ENCODE measurements at places on chromosomes 3 and 15.

DNA sequence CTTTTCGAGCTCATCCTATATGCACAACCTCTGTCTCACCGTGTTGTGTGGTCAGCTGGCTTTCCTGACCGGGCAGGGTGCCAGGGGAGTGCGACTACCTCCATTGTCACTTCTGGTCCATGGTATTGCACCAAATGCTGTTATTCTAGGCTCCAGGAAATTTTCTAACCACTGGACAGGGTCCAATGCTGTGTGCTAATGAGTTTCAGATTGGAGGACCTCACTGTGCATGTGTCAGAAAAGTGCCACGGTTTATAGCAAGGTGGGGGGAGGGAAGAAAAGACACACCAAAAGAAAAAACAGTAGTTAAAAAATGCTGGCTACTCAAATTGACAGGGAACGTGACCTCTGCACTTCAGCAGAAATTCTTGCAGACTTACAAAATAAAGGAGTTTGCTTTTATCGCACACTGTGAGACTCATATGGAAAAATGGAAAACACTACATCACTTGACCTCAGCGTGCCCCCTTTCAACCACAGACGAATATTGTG is 480.1 kb downstream of the FOXP1 start:
- DNase-seq: no peak

DNA sequence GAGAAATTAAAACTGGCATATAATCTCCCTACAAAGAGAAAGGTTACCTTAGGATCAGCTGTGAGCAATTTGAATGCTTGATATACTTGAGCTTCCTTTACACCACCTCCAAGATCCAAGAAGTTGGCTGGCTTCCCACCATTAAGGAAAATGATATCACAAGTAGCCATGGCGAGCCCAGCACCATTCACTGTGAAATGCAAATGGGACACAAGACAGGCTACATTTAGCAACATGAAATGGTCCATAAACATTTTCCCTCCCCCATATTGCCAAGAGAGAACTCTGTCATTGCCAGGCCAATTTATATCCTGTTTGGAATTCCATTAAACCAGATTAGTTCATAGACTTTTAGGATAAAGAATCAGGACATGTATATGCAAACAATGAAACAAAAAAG is 158.7 kb downstream of the SUCLG2 start:
- no peak for DNase-seq

DNA sequence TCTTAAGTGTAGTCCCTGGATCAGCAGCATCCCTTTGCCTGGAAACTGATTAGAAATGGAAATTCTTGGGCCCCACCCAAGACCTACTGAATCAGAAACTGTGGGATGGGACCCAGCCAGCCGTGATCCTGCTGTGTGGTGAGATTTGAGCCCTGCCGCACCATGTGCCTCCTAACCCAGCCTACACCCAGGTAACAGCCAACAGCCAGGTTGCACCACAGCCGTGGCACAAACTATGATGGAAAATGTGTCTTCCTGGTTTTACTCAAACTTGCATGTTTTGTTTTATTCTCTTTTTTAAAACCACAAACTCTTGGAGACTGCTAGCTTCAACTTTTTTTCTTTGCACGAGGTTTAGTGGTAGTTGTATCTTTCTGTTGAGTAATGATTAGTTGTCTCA is 2.6 kb downstream of the LIMD1 start:
- DNase-seq: peak; percentile 46

GRCh38 chr3:66797889-66798560 is 200.1 kb upstream of the KBTBD8 start:
- no peak for DNase-seq

DNA sequence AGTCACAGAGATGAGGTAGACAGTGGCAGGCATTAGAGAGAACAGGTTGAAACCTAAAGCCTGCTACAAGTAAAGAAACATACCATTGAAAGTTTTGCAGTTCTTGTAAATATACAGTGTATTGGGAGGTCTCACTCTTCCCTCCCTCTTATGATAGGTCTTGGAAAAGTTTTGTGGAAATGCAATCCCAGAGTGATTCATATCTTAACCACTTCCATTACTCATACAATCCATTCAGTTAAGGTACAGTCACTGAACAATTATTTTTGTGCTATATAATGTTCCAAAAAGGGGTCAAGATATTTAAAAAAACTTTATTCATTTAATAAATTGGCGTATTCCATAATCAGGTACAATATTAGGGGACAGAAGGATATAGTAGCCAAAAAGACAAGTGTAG is 737.7 kb upstream of the ALCAM start:
- no peak for DNase-seq

DNA sequence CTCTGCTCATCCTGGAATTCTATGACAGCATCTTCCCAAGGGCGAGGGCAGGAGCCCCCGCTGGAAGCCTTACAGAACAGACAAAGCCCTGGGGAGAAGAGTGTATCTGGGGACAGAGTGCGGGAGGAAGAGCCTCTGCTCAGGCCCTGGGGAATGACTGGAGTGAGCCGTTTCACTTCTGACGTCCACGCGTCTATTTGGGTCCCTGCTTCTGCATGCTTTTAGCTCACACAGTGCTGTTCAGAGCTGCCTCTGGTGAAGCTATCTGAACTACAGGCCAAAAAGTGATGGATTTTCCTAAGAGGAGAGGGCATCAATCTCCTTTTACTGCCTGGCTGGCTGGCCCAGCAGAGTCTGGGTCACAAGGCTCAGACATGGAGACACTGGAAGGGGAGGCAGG is 311.8 kb downstream of the NTRK3 start:
- DNase-seq: no peak

GRCh38 chr3:187763850-187764648 is 18.8 kb upstream of the BCL6 start:
- DNase-seq: no peak

- DNase-seq: no peak
These were observed 61.2 kb upstream of the EPHB3 start for GRCh38 chr3:184500344-184500923.

- no peak for DNase-seq
These were observed 53.3 kb downstream of the TIPARP start for GRCh38 chr3:156727519-156728205.

DNA sequence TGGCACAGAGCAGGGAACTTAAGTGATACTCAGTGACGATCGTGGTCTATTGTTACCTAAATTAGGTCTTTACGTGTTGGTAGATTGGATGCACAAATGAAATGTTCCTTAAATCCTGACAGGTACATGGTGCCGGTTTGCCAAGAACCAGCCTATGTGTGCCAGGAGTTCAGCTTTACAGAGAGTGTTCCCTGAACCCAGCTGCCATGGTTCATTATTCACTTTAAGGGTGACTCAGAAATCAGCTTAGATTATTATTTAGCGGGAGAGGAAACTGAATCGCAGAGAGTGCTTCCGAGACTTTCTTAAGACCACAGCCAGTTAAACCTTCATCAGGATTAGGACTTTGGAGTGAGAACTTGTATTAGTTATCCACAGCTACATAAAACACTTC is 21.5 kb downstream of the FAM43A start:
- DNase-seq: no peak

DNA sequence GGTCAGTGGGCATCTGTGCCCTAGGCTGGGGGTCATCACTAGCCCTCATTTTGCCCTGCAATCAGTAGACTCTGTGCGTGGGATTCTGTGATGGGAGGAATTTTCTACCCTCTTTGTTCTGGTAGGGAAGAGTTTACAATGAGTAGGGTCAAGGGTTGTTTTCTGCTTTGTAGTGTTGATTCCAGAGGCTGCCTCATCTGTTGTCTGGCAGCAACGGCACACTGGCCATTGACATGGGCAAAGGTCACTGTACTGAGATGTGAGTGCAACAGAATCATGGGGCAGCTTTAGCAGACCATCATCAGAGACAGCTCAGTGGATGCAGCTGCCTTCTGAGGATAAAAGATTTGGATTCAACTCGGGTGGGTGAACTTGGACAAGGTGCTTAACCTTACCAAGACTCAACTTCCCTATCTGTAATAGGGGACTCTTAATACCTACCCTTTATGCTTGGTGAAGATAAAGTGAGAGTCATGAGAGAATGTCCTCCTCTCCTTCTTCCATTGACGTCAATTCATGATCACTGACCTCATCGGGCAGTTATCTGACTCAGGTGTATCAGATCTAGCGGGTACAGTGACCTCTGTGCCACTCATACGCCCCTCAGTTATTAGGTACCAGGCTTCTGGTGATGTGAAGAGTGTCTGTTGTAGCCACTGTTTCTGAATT is 127.5 kb downstream of the RPLP1 start:
- no peak for DNase-seq

DNA sequence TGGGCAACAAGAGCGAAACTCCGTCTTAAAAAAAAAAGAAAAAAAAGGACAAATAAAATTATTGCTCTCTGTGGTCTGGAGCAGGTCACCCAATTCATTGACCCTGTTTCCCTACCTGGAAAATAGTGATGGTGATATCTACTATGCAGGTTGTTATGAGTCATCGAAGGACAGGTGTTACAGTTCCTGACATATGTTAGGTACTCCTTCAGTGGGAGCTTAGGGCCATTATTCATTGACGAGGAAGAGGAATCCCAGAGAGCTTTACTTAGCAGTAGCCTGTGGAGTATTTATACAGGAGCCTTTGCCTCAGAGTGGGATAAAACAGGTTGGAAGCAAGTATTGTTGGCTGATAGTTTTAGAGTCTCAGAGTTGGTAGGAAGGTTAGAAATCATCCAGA is 74.5 kb downstream of the SLC7A14 start:
- DNase-seq: no peak

GRCh38 chr3:63343674-63344073 is 65.6 kb downstream of the SYNPR start:
- DNase-seq: peak; percentile 1

DNA sequence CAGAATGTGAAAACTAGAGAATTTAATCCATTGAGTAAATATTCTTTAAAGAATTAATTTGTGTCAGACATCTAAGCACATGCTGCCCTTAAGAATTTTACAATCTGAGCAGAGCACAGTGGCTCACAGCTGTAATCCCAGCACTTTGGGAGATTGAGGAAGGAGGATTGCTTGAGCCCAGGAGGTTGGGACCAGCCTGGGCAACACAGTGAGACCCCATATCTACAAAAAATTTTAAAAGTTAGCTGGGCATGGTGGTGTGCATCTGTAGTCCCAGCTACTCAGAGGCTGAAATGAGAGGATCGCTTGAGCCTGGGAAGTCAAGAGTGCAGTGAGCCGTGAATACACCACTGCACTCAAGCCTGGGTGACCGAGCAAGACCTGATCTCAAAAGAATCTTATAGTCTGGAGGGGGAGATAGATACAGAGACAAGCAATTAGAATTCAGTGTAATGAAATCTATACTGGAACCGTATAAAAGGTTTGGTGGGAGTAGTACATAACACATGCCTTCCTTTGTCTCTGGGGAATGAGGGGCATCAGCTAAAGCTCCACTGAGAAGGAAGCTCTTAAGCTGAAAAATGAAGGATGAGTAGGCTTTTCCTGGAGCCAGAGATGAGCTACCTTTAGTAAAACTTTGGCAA is 21.2 kb downstream of the ATP11B start:
- DNase-seq: no peak

DNA sequence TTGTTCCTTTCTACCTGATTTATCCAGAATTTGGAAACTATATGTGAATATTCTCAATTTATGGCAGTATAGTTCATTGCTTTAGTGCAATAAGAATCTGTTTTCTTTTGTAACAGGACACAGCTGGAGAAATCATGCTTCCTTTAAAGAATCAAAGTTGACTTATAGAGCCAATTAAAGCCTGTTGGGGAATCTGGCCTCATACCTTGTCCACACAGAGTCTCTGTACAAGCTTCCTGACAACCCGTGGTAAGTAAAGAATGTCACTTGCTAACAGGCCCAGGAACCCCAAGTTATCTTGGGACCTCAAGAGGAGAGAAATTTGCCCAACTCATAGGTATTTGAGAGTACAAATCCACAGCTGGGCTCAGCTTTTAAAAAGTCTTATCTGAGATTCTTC is 10.2 kb downstream of the ZNF445 start:
- no peak for DNase-seq

- no peak for DNase-seq
These were observed 20.4 kb downstream of the SEC61A1 start for GRCh38 chr3:128072454-128073184.

DNA sequence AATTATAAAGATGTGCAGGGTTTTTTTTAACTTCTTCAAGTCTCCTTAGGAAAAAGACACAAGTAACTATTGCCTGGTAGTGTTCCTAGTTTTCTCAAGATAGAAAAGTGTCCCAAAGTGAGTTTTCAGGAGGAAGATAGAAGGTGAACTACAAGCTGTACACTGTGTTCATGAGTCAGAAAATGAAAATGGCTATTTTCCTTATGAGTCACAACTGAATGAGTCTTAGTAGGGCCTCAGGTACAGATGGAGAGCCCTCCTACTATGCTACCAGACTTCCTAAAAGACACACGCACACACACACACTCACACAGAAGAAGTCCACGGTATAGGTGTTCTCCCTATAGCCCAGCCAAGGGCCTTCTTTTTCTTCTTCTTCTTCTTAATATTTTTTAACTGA is 3.1 kb downstream of the MYO1E start:
- no peak for DNase-seq

DNA sequence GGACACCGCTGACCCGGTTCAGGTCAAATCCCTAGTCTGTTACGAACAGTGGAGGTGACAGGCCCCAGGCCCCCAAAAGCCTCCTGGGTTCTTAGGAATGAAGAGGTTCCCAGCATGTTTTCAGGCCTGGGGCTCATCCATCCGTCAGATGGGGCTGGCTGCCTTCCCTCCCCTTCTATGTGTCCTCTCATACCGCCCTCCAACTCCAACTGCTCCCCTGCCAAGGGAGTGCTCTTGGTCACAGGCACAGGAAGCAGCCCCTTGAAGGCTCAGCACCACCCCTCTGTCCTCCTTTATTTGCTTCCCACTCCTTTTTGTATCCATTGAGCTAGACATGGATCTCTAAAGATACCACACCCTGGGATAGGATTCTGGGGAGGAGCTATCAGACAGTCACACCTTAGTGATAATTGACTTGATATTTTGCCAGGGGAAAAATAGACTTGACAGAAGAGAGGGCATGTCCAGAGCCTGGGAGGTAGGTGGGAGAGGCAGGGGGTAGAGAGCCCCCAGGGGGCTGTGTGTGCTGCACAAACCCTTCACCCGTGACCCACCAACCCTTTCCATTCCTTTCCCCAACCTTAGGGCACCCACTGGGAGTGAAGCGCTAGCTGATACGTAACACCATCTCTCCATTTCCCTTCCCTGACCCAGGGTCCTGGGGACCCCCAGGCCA is 10.7 kb upstream of the CSPG4 start:
- no peak for DNase-seq

DNA sequence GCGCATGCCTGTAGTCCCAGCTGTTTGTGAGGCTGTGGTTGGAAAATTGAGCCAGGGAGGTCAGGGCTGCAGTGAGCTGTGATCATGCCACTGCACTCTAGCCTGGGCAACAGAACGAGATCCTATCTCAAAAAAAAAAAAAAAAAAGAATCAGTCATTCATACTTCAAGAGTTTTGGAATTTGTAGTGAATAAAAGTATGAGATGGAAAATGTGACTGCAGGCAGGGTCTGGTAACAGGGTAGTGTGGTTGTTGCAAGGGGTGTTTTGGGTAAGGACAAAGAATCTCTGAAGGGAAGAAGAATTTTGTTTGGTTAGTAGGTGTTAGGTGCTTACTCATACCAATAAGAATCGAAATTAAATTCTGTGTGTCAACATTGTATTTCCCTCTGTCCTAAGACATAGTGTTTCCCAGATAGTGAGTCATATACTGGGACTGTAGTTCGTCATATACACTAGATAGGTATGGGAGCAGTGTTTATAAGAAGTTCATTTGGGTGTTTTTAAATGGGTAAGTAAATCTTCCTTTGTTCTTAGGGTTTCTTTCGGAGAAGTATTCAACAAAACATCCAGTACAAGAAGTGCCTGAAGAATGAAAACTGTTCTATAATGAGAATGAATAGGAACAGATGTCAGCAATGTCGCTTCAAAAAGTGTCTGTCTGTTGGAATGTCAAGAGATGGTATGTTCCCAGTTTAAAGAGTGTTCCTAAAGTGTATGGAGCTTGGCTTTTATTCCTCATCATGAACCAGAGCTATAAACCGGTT is 14.2 kb downstream of the NR1D2 start:
- no peak for DNase-seq
